ENCODE measurements at places on chromosomes 4 and X. TPM values are rescaled to one million over a fixed set of nuclear protein-coding genes. Genes with fewer than 3 reads are reported as not detected.

The TRIM60 gene
- total RNA-seq, result not detected

The CFAP47 gene
- total RNA-seq, result not detected

The STPG2 gene
- total RNA-seq, result not detected

The RTL3 gene
- not detected for total RNA-seq

The SATL1 gene
- not detected for total RNA-seq

The AMTN gene
- not detected for total RNA-seq

The DCAF12L2 gene
- not detected for total RNA-seq

The HPGDS gene
- not detected for total RNA-seq

The CDX4 gene
- not detected for total RNA-seq

The PLS3 gene
- total RNA-seq, result 75.9 TPM

The CITED1 gene
- not detected for total RNA-seq

The XAGE2 gene
- not detected for total RNA-seq

The CFP gene
- total RNA-seq, result 0.06 TPM

The PABPC4L gene
- 0.50 TPM for total RNA-seq

The CYBB gene
- total RNA-seq, result not detected

The FAT4 gene
- 24.1 TPM for total RNA-seq

The SLIT2 gene
- total RNA-seq, result 7.7 TPM

The UCHL1 gene
- total RNA-seq, result 282 TPM

The POF1B gene
- not detected for total RNA-seq

The OTC gene
- not detected for total RNA-seq

The NPY2R gene
- total RNA-seq, result 0.19 TPM
